ENCODE measurements at places on chromosomes 13 and 19.

- peak; percentile 82 for DNase-seq
Observed at GRCh38 chr19:4636151-4636717, 3.1 kb upstream of the TNFAIP8L1 start.

GRCh38 chr13:22077764-22078163, 406.9 kb downstream of the FGF9 start:
- DNase-seq: no peak

GRCh38 chr19:3145909-3146676, 10.3 kb downstream of the GNA15 start:
- no peak for DNase-seq

GRCh38 chr13:100075700-100076587, 12.9 kb upstream of the PCCA start:
- DNase-seq: no peak

DNA sequence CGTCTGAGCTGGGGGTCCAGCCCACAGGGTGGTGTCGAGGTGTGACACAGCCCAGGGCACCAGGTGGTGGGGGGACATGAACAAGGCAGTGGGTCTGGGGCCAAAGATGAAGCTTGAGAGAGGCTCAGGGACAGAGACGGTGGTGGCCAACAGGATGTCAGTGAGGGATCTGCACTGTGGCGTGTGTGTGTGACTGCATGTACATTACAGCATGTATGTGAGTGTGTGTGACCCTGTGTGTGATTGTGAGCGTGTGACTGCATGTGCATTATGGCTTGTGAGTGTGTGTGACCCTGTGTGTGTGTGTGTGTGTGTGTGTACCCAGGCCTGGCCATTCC, 1.6 kb downstream of the ADAMTS10 start:
- no peak for DNase-seq

GRCh38 chr19:12703046-12703445, 6.6 kb upstream of the FBXW9 start:
- DNase-seq: peak; percentile 50

GRCh38 chr13:102978168-102978567, 88.0 kb downstream of the SLC10A2 start:
- no peak for DNase-seq

DNA sequence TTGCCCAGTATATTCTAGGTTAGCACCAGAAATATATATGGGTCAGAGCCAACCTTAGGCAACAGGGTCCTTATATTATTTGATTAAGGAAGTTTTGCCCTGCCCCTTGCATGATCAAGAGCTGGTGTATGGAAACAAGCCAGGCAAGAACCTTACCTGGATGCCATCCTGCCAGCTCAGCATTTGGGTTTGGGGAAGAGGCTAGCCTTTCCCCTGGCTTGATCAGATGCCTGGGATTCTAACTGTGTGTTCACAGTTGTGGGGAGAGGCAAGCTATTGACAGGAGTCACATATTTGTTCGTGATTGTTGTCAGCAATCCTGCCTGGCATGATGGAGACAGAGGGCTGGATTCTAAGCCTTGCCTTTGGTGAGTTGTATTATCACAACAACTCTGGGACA, 260.0 kb upstream of the DACH1 start:
- no peak for DNase-seq

- DNase-seq: peak; percentile 47
Observed at GRCh38 chr19:2047449-2048103, 3.5 kb downstream of the MKNK2 start.

- DNase-seq: no peak
Observed at GRCh38 chr13:100818711-100819110, 144.1 kb upstream of the TMTC4 start.

DNA sequence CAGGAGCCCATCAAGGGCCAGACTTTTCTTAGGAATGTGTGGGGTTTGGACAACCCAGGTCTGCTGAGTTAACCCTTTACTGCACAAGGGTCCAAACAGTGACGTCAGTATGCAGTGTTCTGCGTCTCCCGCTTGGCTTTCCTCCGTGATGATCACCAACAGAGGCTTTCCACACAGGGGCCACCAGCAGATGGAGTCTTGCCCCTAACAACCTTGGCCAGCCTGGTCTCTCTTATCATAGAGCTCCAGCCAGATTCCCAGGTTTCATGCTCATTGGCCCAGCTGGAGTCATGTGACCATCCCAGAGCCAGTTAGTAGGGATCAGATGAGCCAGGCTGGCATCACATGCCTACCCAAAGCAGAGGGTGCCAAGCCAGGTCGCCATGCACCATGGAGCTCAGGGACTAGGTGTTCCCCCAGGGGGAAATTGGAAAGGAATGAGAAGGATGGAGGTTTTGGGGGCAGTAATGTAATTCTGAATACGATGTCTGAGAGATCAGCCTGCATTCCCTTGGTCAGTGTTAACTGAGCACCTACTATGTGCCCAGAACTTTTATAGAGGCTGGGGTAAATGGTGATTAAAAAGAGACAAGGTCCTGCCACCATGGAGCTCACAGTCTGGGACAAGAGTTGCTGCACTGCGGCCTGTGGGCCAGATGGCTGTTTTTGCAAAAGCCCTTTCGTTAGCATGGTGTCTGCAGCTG, 61.2 kb downstream of the MYH14 start:
- DNase-seq: no peak

DNA sequence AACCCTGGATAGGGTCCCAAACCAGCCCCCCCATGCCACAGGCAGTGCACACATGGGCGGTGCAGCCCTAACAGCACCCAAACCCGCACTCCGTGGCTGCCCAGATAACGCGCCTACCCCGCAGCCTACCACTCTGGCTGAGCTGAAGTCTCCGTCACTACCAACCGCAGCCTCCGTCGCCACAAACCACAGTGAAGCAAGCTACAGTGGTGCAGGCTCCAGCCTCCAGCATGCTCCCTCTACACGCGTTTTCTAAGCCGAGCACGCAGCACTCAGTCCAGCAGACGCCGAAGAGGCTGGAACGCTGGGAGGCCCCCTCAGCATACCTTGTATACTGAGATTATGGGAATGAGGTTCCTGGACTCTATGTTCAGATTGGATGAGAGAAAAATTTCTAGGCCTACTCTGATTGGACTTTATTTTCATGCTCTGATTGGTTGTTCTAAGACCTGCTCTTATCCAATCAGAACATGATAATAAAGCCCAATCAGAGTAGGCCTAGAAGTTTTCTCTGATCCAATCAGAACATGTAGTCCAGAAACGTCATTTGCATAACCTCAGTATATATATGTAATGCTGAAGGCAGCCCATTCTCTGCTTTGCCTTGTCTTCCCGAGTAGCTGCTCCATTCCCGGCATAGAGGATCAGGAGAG, 56.7 kb upstream of the C1QTNF9B start:
- DNase-seq: no peak

- DNase-seq: no peak
Observed at GRCh38 chr19:55320844-55321419, 4.2 kb downstream of the TMEM150B start.

GRCh38 chr19:55279770-55280643, at the start of gene HSPBP1:
TSS of gene HSPBP1 (minus strand) at chr19:55280110. CDS start at chr19:55279608, 502 bp downstream.
- peak; percentile 98 for DNase-seq

- DNase-seq: no peak
Observed at GRCh38 chr13:28429685-28430290, 65.1 kb downstream of the FLT1 start.

GRCh38 chr19:1000591-1001537, 645 bp downstream of the GRIN3B start:
- no peak for DNase-seq

DNA sequence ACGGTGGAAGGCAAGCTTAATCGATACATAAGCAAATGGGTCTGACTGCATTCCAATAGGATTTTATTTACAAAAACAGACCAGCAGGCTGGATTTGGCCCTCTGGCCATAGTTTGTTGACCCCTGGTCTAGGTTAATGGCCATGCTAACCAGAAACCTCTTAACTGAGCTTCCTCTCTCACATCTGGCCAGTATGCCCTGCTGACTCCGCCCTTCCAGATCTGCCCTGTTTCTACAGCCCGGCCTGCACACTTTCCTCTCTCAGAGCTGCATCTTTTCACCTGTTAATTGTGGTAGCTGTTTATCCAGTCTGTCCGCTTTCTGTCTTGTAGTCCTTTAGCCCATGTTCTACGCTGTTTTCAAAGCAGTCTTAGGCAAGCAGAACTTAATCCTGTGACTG, 25.6 kb downstream of the EDNRB start:
- no peak for DNase-seq

GRCh38 chr13:99322297-99323103, 15.3 kb upstream of the GPR183 start:
- peak; percentile 23 for DNase-seq

GRCh38 chr13:68081061-68081460, 850.9 kb upstream of the PCDH9 start:
- no peak for DNase-seq

- DNase-seq: no peak
Observed at GRCh38 chr13:45817833-45818232, 33.7 kb downstream of the SIAH3 start.

GRCh38 chr13:69551193-69551592, 556.4 kb upstream of the ATXN8OS start:
- no peak for DNase-seq

- no peak for DNase-seq
Observed at GRCh38 chr19:43983544-43983911, 460 bp upstream of the ZNF155 start.

DNA sequence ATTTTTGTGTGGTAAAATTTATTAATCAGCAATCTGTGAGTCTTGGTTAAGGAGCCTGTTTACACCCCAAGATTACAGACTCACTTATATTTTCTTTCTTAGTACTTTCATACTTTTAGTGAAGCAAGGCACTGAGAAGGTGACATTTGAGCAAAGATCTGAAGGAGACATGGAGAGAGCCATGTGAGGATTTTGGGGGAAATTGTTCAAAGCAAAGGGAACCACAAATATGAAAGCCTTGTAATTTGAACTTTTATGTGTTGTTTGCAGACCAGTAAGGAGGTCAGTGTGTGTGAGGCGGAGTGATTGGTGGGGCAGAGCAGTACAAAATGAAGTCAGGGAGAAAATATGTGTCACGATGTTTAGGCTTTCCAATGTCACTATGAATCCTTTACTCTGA, 140.7 kb upstream of the KLF12 start:
- DNase-seq: no peak

- DNase-seq: no peak
Observed at GRCh38 chr19:47509973-47510372, 4.9 kb downstream of the NAPA start.

GRCh38 chr13:45063261-45063860, 56.9 kb upstream of the GTF2F2 start:
- no peak for DNase-seq

DNA sequence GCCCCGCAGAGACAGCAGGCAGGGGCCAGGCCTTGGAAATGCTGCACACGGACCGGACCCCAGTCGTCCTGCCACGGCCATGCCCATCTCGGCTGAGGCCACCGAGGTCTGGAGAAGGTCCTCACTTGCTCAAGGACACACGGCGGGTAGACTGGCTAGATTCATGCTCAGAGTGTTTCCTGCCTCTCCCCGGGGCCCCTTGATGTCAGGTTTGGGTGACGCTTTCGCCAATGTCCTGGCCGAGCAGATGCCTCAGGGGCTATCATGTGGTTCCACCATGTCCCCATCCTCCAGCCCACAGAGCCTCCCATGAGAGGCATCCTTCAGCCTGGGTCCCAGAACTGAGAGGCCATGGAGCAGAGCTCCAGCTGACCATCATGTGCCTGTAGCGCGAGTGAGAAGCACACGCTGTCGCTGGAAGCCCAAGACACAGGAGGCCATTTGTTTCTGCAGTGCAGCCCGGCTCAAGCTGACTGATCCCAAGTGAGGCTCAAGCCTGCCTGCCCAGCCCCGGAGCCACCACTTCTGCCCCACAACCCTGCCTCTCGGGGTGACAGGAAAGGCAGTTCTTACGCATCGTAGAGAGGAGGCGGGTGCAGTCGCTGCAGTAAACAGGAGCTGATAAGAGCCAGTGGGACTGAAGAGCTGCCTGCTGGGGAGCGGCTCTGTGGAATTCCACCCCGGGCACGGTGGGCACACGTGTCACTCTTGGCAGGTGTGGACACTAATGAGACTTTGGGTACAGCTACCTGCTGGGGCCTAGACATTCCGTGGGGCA, 53.9 kb upstream of the GAS6 start:
- DNase-seq: no peak

DNA sequence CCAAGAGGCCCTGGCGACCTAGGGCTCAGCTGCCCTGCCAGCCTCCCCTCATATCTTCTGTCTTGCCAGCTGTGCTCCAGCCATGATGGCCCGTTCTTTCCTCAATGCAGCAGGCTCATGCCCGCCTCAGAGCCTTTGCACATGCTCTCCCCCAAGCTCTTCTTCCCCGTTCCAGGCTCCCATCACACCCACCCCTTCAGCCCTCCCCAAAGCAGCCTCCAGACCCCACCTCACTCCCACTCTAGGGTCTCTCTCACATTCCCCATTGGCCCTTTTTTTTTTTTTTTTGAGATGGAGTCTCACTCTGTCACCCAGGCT, 29.9 kb upstream of the ATP1A3 start:
- no peak for DNase-seq

- DNase-seq: no peak
Observed at GRCh38 chr13:95652821-95653220, 8.3 kb upstream of the DZIP1 start.

DNA sequence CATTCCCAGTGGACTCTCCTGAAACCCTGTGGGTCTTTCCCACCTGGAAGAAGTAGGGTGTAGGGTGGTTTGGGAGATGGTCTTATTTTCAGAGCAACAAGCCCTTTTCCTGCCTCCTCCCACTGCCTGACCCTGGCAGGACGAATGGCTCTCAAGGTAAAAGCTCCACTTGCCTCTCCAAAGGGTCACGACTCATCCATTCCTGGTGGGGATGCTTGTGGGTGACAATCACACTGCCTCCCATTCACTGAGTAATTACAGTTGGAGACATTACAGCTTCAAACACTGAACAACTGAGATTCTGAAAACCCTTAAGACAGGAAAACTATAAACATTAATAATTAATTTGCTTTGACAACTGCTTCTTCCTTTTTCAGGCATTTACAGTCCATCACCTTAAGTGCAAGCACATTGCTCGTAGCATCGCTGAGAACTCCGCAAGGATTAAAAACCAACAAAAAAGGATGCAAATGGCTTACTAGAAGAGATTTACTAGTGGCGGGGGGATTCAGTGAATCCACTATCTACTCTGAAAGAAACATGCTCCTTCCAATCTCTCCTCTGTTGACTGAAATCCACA, 199.6 kb upstream of the IRS2 start:
- no peak for DNase-seq

- no peak for DNase-seq
Observed at GRCh38 chr19:55146705-55147273, 2.2 kb downstream of the TNNT1 start.

GRCh38 chr13:89514534-89515312, 1832.8 kb upstream of the MIR17HG start:
- no peak for DNase-seq

- no peak for DNase-seq
Observed at GRCh38 chr19:30046522-30046921, 104.5 kb downstream of the URI1 start.

GRCh38 chr13:112716841-112717520, 27.1 kb downstream of the ATP11A start:
- no peak for DNase-seq

GRCh38 chr13:54657588-54657987, 1629.0 kb downstream of the OLFM4 start:
- DNase-seq: no peak

Data from activated naive CD8-positive, alpha-beta T cell treated with anti-CD3 and anti-CD28 coated beads for 36 hours (primary cell).